ENCODE measurements at places on chromosomes 11 and 22.

- DNase-seq = no peak
Measured at GRCh38 chr11:73333640-73334383, 25.7 kb downstream of the ARHGEF17 start.

GRCh38 chr22:49756201-49756600, 71.5 kb downstream of the BRD1 start:
- no peak for DNase-seq

DNA sequence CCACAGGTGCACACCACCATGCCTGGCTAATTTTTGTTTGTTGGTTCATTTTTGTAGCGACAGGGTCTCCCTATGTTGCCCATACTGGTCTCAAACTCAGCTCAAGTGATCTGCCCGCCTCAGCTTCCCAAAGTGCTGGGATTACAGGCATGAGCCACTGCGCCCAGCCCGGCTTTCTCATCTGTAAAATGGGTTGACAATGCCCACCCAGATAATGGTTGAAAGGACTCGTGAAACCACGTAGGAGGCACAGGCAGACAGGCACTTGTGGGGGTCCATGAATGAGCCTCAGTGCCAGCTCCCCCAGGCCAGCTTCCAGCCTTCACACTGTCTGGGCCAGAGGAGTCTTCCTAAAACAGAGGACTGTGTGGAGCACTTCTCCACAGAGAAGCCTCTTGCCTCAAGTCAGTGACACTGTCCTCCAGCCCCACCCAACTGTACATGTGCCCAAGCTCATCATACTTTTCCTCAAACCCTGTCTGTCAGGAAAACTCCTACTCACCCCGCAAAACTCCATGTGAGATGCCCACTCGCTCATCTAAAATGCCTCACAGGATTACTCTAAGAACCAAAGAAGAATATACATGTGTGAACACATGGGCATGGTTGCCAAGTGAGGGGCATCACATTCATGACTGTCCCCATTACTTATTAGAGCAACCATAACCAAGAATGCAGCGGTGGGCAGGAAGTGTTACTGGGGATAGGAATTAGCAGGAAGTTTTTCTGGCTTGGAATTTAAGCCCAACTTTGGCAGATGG, 32.1 kb upstream of the WNT7B start:
- no peak for DNase-seq

DNA sequence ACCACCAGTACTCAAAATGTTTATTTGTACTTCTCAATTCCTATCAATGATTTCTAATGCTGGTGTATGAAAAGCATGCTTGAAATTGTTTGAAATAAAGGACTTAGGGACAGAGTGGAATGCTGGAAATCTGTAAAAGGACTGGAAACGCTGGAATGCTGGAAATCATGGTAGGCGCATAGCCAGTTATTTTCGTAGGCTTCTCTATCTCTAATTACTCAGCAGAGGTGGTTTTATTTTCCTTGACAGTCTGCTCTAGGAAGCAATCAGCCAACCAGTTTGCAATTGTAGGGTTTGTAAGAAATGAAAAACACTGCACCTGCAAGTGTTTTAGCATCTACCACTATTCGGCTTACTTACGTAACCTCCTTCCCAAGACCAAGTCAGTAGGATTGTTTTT, 788 bp downstream of the LIN7C start:
- DNase-seq = no peak

GRCh38 chr11:12818333-12819015, 144.3 kb downstream of the TEAD1 start:
- DNase-seq = no peak

GRCh38 chr11:102449651-102450570, 2.7 kb downstream of the TMEM123 start:
- no peak for DNase-seq

DNA sequence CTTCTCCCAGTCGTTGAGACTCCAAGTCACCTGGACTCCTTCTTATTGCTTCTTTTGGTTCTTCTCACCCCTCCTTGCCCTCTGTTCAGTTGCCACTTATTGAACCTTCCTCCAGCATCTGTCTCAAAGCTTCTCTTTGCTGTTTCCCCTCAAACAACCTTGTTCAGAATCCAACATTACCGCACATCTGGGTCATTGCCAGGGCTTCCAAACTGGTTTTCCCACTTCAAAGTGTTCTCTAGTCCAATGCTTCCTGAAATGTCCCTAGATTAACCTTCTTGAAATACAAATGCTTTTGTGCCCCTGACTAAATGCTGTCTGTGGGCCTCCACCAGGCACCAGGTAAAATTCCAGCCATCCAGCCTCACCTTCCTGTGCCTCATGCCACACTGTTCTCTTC, 100.8 kb upstream of the TTC12 start:
- no peak for DNase-seq

DNA sequence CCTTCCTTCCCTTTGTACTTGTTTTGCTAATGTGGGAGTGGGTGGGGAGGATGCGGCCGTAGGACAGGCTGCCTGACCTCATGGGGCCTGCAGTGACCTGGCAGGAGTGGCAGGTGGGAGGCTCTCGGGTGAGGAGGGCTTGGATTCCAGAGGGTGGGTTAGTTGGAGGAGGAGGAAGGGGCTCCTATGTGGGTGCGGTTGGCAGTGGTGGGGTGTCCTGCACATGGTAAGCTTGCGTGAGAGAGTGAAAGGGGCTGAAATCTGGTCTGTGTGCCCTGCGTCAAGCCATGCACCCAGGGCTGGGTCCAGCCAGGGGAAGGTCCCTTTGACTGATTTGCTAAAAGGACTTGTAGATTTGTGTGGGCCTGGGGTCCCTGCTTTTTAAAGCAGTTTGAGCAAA, 90.7 kb upstream of the OR4B1 start:
- no peak for DNase-seq

- DNase-seq = no peak
Measured at GRCh38 chr22:44914026-44914721, 95.6 kb downstream of the PHF21B start.

- no peak for DNase-seq
Measured at GRCh38 chr11:110801328-110801727, 89.1 kb upstream of the ARHGAP20 start.

DNA sequence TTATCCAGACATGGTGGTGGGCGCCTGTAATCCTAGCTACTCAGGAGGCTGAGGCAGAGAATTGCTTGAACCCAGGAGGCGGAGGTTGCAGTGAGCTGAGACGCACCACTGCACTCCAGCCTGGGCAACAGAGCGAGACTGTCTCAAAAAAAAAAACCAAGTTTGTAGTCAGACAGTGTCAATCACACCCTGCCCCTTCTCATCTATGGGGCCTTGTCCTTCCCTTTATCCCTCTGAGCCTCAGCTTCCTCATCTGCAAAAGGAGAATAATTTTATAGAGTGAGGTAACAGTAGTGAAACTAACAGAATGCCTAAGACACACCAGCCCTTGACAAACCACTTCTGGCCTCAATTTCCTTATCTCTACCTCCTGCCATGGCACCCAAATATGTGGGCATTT, 10.7 kb downstream of the BCL9L start:
- no peak for DNase-seq

- no peak for DNase-seq
Measured at GRCh38 chr11:12218909-12219308, 108.5 kb downstream of the MICAL2 start.

DNA sequence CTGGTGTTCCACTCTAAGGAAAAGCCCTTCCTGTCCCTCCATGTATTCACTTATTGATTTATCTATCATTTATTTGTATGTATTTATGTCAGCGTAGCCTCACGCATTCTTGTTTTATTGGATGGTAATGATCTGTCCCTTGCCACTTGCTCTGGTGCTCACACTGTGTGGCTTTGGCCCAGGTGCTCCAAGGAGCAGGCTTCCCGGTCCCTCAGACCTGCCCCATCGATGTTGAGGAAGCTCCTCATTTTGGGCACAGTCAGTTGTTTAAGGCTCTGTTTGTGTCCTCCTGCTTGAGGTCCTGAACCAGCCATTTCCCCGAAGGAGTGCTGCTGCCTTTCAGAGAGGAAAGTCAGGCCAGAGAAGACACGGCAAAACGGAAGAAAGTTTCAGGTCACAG, 1485.4 kb downstream of the TBC1D22A start:
- no peak for DNase-seq

DNA sequence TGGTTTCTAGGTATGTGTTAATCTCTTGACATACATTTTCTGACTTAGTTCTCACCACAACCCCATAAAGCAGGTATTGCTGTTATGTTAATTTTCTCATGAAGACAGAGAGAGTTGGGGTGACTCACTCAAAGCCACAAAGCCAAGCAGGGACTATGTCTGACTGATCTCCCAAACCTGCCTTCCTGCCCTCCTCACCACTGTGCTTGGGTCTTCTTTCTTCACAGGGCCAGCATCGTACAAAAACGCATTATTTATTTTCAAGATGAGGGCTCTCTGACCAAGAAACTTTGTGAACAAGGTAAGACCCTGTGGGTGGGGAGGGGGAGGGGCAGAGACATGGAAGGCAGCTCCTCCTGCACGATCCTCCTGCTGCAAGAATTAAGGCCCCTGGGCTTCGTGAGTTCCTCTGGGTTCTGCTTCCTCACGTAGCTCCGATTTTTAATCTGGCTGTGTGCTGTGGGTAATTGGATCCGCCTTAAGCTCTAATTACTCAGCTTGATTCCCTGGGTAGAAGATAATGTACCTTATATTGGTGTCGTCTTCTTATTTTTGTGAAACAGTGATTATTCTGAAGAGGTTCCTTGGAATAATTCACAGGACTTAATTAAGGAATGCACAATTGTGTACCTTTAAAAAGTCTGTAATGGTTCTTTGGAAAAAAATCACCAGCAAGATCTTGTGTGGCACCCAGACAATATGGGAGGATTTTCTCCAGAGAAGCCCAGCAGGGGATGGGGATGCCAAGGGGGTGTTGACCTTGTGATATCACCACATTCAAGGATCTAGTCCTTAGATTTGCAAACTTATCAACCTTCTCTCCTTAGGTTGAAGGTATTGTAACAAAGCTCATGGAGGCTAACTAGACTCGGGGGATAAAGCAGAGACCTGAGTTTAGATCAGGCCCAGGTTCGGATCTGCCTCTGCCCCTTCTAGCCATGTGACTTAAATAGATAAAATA, 112.9 kb downstream of the SPON1 start:
- peak; percentile 10 for DNase-seq

- no peak for DNase-seq
Measured at GRCh38 chr11:128752379-128752778, 58.5 kb downstream of the FLI1 start.

DNA sequence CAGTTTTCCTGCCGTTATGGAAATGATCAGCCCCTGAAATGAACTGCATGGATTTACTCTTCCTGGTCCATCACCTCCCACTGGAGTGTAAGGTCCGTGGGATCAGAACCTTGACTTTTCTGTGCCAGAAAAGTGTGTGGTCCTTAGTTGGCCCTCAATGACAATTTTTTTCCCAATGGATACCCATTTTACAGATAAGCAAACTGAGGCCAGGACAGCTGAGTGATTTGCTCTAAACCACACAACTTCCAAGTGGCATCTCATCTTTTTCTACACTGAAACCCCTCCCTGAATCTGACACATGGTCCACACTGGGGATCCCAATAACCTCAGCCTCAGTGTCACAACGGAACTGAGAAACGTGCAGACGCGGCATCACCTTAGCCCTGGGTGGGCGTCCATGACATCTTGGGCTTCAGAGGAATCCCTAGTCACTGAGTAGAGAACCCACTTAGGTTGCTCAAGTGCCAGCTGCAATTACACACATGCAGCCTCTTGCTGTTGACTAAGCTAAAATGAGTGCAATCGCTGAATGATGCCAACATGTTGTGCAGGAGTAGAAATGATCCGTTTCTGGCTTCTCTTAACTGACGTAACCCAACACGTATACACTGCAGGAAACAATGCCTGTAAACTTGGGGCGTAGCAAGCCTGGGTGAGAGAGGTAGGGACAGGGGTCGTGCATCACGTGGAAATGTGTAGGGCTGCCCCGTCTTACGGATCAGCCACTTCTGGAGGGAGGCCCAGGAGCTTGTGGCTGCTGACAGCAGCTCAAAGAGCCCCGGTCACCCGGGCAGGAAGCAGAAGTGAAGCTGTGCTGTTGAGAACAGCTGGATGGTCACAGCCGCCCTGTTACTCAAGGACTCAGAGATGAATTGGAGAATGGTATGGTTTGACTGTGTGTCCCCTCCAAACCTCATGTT, 136.3 kb downstream of the SHANK2 start:
- no peak for DNase-seq

DNA sequence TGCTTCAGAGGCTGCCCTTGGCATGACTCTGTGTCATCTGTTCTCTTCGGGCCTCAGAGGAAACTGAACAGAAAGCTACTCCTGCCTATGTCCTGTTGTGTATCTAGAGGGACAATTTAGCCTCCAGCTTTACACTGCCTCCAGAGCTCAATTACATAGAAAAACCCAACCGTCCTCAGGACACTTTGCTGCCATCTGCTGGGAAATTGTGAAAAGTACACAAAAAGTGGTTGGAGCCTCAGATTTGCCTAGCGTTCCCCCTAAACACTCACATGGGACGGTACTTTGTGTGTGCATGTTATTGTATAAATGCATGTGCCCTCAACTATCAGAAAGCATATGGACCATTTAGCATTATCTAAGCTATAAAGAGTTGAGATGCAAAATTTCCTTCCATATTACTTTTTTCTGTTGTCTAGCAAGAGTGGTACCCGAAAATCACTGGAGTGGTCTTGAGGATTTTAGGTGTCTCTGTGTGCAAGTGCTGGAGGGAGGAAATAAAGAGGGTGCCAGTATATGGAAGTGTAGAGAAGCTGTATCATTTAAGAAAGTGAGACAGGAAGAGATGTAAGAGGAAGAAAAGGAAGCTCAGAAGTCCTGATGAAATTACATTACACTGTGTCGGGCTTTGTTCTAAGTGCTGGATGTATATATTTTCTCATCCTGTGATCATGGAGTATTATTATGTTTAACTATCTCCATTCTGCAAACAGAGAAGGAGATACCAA, 8.7 kb upstream of the MS4A4E start:
- no peak for DNase-seq

DNA sequence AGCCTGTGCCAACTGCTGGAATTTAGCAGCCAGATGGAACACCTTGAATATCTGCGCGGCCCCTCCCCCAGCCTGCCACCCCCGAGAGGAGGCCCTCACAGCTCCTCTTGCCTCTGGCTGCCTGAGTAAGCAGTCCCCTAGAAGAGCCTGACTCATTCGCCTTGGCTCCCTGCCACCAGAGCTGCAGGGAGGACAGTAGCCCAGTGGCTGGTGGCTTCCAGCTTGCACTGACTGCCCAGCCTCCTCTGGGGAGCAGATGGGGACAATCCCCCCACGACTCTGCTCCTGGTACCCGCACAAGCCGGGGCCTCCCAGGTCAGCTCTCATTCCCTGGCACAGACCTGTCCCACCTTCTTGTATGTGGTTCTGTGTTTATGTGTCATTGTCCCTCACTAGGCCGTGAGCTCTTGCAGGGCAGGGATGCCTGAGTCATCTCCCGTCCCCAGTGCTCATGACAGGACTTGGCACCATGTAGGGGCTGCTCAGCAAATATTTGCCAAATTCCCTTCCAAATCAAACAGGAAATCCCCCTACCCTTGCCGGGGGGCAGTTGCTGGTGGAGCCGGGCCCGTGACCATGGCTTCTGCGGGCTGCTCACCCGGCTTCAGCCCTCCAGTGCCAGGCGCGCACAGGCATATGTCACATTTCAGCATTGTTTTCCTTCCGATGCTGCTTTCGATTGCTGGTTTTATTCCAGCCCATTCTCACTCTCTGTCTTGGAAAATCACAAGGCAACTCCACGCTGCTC, 43.6 kb downstream of the CACNG2 start:
- no peak for DNase-seq

GRCh38 chr11:79344753-79345294, 96.0 kb downstream of the TENM4 start:
- no peak for DNase-seq
